ENCODE measurements at places on chromosomes 2 and 18.

GRCh38 chr2:97848306-97848705, 134.9 kb downstream of the ZAP70 start:
- no peak for DNase-seq

- no peak for DNase-seq
These were observed 403.7 kb upstream of the MEIS1 start for GRCh38 chr2:66031236-66031635.

DNA sequence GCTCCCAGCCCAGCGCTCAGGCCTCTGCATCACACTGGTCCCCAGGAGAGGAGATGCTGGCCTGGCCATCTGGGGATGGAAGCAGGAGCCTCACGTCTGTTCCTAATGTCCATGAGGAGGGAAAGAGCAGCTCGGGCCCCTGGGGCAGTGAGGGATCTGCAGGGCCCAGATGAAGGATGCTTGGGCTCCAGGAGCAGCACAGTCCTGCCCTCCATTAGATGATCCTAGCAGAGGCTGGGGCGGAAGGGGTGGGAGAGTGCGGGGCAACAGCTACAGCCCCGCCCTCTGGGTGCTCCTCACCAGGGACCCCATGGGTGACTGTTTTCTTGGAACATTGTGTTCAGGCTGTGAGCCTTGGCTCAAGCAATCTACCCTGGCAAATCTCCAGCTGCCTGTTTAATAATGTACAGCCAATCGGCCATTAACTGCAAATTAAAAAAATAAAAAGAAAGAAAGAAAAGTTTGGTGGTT, 49.7 kb downstream of the TNS1 start:
- DNase-seq: no peak

DNA sequence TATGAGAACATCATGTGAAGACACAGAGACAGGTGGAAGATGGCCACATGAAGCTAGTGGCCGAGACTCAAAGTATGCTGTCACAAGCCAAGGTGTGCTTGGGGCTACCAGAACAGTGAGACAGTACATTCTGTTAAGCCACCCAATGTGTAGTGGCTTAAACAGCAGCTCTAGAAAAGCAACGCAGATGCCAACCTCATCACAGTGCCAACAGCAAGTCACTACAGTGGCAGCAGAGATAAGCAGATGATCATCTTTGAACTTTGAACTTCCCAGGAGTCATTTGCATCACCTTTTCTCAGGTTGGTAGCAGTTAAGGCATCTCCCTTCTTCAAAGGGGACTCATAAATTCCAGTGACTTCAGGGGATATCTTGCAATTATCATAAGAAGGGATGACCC, 394.4 kb downstream of the LRP1B start:
- DNase-seq: no peak

- no peak for DNase-seq
These were observed 76.2 kb upstream of the EFEMP1 start for GRCh38 chr2:55999790-56000189.

GRCh38 chr2:142952018-142952417, 74.6 kb downstream of the KYNU start:
- DNase-seq: no peak

DNA sequence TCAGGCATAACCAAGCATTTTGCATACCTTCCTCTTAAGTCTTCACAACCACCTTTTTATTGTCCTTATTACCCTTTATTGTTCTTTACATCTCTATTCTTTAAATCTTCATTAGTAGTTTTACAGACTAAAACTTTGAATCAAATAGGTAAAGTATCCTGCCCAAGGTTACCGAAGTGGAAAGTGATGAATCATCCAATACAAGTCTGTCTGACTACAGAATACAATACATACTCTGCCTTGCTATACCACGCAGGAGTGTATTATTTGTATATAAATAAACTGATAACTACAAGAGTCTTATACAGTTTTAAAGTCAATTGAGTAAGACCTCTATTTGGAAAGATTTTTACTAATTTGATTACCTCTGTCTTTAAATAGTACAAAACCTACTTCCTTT, 196.0 kb downstream of the ZEB2 start:
- no peak for DNase-seq

DNA sequence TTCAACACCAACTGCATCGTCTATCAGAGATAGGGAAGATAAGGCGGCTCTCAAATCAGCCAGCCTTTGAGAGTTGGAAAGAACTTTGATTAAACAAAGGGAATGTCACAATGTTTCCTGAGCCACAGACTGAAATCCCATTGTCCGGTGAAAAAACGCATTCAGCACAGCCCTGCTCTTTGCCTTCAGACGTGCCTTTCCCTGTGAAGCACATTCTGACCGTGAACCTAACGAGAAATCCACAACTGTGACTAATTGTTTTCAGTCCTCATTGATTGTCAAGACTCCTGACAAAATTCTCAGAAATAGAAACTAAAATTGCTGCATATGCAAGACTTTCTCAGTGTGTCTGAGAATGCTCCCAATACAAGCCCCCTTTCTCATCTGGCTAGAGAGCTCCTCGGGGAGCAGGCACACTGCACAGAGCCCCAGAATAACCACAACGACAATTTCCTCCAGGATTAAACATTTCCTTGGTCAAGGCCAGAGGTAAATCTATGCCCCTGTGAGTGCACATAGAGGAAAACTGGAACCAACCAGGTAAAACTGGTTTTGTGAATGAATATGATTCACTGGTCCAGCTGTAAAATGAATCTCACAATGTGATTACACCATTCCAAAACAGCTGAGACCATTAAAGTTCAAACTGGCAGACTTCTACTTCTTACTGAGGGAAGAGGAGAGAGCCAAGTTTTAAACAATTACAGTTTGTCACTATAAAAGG, 561.9 kb upstream of the ID2 start:
- DNase-seq: no peak

- no peak for DNase-seq
These were observed 16.5 kb downstream of the OSBPL1A start for GRCh38 chr18:24381126-24381525.

GRCh38 chr18:3526421-3527354, 76.7 kb downstream of the TGIF1 start:
- DNase-seq: no peak

DNA sequence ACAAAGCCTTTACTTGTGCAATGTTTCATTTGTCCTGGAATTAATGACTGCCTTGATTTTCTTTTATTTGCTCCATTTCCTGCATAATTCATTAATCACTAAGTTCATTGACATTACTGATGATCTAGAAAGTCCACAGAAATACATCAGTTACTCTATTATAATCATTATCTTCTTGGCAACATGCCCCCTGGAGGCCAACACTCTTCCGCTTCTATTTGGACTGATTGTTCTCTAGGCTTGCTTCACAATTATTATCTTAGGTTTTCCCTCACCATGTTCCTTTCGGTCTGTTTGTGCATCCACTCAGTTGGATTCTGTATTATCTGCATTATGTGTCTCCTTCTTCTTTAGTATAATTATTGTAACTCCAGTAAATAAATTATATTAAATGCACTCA, 461.0 kb upstream of the CDH2 start:
- DNase-seq: no peak

DNA sequence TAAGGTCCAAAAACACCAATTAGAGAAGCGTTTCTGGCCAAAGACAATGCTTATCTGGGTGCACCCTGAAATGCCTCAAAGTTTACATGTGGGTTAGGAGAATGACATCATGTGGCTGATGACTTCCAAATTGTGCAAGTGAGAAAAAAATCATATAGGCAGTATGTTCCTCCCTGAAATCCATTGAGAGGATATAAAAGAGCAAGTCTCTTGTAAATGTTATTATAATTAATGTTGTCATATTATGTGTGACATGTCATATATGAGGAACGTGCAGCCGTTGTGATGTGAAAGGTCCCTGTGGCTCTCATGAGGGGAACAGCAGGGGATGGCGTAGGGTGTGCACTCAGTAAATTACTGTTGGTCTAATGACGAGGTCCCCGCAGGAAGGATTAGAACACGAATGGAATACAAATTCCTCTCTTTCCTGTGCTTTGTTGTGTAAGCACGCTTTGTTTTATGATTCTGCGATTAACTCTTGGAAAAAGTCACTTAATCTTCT, 290.8 kb downstream of the PRKCE start:
- DNase-seq: no peak

GRCh38 chr2:65081232-65081685, 25.0 kb downstream of the CEP68 start:
- DNase-seq: no peak

DNA sequence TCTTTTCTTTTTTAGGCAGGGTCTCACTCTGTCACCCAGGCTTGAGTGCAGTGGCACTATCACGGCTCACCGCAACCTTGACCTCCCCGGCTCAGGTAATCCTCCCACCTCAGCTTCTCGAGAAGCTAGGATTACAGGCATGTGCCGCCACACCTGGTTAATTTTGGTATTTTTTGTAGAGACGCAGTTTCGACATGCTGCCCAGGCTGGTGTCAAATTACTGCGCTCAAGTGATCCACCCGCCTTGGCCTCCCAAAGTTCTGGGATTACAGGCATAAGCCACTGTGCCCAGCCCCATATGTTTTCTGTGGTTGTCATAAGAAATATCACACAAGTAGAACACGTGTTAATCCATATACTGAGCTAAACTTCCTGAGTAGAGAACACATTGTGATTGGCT, 14.6 kb downstream of the ENOSF1 start:
- no peak for DNase-seq

DNA sequence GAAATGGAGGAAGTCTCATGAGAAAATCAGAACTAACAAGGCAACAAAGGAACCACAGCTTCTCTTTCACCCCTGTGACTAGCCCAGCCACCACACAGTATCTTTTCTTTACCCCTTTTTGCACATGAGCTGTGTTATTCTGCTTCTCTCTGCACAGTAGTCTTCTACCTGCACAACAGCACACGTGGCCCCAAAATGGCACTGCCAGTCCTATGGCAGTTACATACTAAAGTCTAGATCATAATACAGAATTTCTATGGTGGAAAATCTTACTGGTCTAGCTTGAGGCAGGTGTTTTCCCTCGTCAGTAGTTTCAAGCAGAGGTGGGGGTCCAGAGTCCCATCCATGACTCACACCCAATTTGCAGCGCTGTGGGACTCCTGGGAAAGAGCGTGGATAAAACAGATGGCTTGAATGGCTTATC, 177.7 kb downstream of the DIS3L2 start:
- DNase-seq: no peak

DNA sequence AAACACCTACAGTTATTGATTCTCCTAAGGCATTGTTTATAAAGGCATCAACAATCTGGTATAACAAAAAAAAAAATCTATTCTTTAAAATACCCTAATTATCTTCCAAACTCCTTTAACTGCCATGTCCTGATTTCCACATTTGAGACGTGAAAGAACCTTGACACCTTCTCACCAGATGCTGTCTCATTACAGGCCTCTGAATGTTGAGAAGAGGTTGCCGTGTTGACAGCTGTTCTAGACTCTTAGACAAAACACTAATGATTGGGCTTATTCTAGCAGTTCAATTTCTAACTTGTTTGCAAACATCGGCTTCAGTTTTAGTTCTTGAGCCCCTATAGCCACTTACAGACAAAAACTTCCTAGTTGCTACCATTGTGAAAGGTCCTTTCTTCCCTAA, 988.8 kb downstream of the LRP1B start:
- no peak for DNase-seq

- no peak for DNase-seq
These were observed 1.3 kb downstream of the ATL2 start for GRCh38 chr2:38375696-38376345.

- DNase-seq: no peak
These were observed 4.7 kb downstream of the EEF1B2 start for GRCh38 chr2:206164261-206164862.

DNA sequence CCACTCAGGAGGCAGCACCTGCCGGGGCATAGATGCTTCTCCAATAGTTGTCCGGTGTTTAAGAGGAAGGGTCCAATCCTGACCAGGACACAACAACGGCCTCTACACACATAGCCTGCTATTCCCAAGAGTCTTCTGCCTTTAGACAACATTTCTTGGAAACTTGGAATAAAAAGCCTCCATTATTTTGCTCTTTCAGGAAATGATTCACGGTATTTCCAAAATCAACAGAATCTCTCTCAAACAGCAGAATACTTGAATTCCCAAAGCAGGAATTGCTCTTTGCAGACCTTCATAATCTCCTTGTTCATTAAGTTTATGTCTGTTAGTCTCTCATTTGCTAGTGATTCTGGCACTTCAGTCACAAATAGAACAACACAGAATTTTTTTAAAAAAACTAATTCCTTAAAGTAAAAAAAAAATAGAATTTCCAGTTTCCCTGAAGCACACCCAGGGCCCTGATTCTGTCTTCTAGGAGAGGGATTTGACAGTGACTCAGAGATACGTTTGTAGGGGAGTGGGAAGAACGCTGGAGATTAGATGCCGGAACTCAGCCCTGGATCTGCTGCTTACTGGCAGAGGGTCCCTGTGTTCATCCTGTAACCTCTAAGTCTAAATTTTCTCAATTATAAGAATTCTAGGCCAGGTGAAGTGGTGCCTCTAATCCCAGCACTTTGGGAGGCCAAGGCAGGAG, 74.7 kb downstream of the NAB1 start:
- DNase-seq: no peak

All from T-cell (primary cell).